HepG2 (cell line): ENCODE measurements at places on chromosomes 12 and 14. TPM values are rescaled to one million over a fixed set of nuclear protein-coding genes. Genes with fewer than 3 reads are reported as not detected.

Gene ESR2
- total RNA-seq, result 0.04 TPM in 1 of 2 replicates, not detected in the other

Gene ESPL1
- total RNA-seq, result 11.5 and 11.6 TPM in 2 replicates

- no peak overlapping the region for H3K27ac ChIP-seq
- H3K4me1 ChIP-seq, result no peaks in the 10 kb centered on the region
- no peaks in the 10 kb centered on the region for H3K27me3 ChIP-seq
- no peaks in the 10 kb centered on the region for H3K36me3 ChIP-seq
- DNase-seq, result peak; percentile 27
Observed at GRCh38 chr12:9751204-9752144, 9.2 kb downstream of the CD69 start.

- H3K4me1 ChIP-seq, result peaks cover 67% of the 10 kb centered on the region
- peak overlapping the region; percentile 90 for H3K4me3 ChIP-seq
- H3K27ac ChIP-seq, result peak overlapping the region; percentile 67
- no peak for DNase-seq
- no peaks in the 10 kb centered on the region for H3K36me3 ChIP-seq
- no peaks in the 10 kb centered on the region; the same call in 2 of the 3 replicates for H3K27me3 ChIP-seq
Observed at GRCh38 chr12:46267575-46267824, 1.3 kb downstream of the SLC38A1 start.

GRCh38 chr12:52455821-52456220 lies 3.9 kb upstream of the KRT6B start:
- H3K36me3 ChIP-seq, result no peaks in the 10 kb centered on the region
- H3K27ac ChIP-seq, result no peak overlapping the region
- no peaks in the 10 kb centered on the region for H3K4me1 ChIP-seq
- H3K4me3 ChIP-seq, result no peak overlapping the region

DNA sequence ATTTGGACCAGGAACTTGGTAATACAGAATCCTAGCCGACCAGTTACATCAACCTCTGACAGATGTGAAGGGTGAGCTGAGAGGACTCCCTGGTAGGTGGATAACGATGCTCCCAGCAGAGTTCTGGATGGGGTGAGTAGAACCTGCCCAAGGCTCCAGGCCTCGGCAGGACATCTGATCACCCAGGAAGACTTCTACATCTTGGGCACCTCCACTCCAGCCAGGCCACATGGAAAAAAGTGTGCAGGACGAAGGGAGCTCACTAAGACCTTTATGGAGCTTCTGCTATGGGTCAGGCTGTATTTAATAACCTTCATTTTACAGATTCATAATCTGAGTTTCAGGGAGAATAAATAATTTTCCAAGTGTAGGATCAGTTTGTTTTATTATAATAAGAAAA lies 1028.7 kb downstream of the BCL11B start:
- no peaks in the 10 kb centered on the region for H3K27me3 ChIP-seq
- DNase-seq, result no peak
- no peaks in the 10 kb centered on the region for H3K36me3 ChIP-seq
- no peak overlapping the region for H3K27ac ChIP-seq
- H3K4me3 ChIP-seq, result no peak overlapping the region

GRCh38 chr14:103341250-103342129 lies 7.5 kb downstream of the EIF5 start:
- H3K27ac ChIP-seq, result no peak overlapping the region
- H3K4me3 ChIP-seq, result no peak overlapping the region
- H3K27me3 ChIP-seq, result no peaks in the 10 kb centered on the region
- no peak for DNase-seq
- peaks cover 38% of the 10 kb centered on the region for H3K4me1 ChIP-seq

DNA sequence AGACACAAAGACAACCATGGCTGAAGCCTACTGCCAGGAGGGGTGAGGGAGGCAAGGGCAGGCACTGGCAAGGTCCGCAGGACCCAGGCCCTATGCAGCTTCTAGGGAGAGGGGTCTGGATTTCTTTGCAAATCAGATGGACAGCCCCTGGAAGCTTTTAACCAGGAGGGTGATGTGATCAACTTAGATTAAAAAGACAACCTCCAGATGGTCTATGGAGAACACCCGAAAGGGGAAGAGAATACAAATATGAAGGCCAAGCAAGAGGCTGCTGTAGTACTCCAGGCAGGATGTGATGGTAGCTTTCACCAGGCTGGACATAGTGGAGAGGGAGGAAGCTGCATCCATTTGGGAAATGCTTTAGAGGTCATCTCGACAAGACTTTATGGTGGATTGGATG lies 83.3 kb upstream of the TSPAN11 start:
- no peak overlapping the region for H3K27ac ChIP-seq
- peaks cover 16% of the 10 kb centered on the region; the same call in 2 of the 3 replicates for H3K27me3 ChIP-seq
- no peaks in the 10 kb centered on the region for H3K36me3 ChIP-seq
- no peak for DNase-seq

- DNase-seq, result peak; percentile 22
- peak overlapping the region; percentile 99 for H3K4me3 ChIP-seq
- H3K4me1 ChIP-seq, result peaks cover 36% of the 10 kb centered on the region
- H3K27ac ChIP-seq, result peak overlapping the region; percentile 63
- no peaks in the 10 kb centered on the region for H3K36me3 ChIP-seq
Observed at GRCh38 chr12:96034621-96035282, 635 bp downstream of the LTA4H start.

Gene ZNF891
- 1.8 and 2.1 TPM in 2 replicates for total RNA-seq

- H3K36me3 ChIP-seq, result no peaks in the 10 kb centered on the region
- no peak overlapping the region for H3K27ac ChIP-seq
- H3K27me3 ChIP-seq, result no peaks in the 10 kb centered on the region
Observed at GRCh38 chr12:92088805-92089204, 56.8 kb downstream of the BTG1 start.

DNA sequence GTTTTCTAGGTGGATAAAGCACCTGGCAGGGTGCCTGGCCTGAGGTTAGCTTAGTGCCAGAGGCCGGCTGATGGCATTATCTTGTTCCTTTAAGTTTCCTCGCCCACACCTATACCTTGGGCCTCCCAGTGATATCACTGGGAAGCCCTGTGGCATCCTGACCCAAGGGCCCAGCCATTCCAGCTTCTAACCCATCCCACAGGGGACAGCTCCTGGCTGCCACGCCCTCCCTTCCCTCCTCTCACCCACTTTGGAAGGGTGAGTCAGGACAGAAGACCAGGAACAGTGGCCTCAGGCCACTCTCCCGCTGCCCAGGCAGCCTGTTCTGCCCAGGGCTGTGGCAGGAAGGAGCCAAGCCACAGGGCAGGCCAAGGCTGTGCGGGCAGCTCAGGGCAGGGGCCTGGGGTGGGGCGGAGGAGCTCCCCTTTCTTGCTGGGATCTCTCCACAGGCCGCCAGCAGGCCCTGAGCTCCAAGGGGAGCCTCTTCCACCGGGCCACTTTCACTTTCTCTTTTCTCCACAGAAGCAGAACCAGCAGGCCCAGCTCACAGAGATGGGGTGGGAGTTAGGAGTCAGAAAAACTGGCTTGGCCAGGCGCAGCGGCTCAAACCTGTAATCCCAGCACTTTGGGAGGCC lies 75.1 kb downstream of the IRF2BPL start:
- H3K4me1 ChIP-seq, result peaks cover 84% of the 10 kb centered on the region
- H3K27ac ChIP-seq, result peak overlapping the region; percentile 59
- H3K36me3 ChIP-seq, result no peaks in the 10 kb centered on the region
- peak; percentile 45 for DNase-seq
- H3K4me3 ChIP-seq, result peak overlapping the region; percentile 73
